ENCODE measurements at places on chromosomes 7 and 10.
A peak's percentile ranks its signal among the peaks of the same experiment; 100 is the strongest.

DNA sequence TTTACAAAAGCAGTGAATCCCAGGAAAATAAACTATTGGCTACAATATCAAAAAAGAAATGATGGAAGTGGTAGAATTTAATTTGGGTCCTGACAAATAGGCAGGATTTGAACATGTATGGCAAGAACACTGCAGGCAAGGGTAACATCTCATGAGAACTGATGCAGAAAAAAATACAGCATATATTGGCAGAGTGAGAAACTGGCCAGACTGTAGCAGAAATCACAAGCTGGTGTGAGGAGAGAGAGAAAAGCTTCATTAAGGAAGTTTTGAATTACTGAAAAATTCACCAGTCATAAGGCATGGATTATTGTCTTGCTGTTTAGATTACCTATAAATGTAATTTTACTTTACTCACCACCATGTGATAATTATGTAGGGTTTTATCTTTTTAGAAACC lies 77.4 kb downstream of the ZEB1 start:
- DNase-seq, result no peak

DNA sequence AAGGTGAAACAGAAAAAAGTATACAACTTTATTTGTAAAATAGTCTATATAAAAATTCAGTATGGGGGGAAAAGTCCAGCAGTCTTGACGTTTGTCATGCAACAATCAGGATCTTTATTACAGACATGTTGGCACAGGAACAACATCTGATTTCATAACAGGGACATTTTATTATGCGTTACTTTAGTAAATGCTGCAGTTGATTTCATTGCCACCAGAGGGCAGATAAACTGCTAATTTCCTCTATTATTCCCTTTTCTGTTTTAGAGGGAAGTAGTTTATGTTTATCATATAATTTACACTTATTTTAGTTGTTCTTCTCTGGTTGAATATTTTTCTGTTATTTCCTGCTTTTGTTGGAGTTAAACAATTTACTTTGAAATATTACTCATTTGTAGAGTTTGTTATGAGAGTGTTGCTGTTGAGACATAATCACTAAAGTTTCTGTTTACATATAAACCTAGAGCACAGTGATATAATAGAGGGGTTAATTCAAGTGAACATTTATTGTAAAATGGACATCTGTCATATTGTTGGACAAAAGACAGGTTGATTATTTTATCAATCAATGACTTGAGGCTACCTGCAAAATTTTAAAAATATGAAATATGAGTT lies 3.3 kb downstream of the PLXDC2 start:
- DNase-seq, result peak; percentile 56

DNA sequence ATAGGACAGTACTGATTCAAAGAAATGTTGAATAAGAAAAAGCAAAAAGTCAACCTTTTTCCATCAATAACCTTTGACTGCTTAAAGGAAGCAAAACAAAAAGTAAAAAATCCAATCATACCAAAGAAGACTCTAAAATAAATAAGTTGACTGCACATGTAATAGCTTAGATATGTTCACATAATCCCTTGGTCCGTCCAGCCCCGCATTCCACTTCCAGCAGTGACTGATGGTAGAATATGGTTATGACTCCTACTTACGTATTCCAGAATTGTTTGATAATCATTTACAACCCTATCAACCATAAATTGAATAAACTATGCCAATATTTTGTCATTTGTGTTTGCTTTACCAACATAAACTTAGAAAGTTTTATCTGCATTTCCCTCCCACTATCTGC lies 77.9 kb downstream of the CTNNA3 start:
- DNase-seq, result no peak

DNA sequence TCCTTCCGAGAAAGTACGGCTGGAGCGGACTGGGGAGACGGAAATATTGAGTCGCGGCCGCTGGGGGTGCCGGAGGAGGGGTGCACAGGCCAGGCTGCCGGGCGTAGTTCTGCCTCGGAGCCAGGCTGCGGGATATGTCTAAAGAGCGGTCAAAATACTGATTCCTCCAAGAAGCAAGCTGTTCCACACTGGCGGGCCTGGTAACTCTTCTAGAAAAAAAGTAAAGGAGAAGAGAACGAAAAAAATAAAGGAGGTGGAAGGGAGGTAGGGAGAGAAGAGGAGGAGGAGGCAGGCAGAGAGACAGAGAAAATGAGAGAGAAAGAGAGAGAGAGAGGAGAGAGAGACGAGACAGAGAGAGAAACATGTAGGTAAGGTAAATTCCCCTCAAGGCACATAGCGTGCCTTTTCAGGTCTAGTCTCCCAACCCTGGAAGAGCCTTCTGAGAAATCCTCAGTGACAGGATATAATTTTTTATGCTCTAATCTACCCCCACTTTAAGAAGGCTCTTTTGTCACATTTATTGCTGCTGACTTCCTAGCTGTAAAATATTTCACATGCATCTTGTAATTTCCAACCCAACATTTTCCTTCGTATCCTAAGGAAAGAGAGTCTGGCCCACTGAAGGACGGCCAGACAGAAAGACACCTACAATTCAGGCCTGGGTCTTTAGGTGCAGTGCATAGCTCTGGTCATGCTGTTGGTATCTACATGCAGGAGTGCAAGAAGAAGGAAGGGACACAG lies 5.7 kb downstream of the DLX5 start:
- no peak for DNase-seq

GRCh38 chr7:156473476-156474240 lies 166.9 kb upstream of the RNF32 start:
- peak; percentile 46 for DNase-seq

DNA sequence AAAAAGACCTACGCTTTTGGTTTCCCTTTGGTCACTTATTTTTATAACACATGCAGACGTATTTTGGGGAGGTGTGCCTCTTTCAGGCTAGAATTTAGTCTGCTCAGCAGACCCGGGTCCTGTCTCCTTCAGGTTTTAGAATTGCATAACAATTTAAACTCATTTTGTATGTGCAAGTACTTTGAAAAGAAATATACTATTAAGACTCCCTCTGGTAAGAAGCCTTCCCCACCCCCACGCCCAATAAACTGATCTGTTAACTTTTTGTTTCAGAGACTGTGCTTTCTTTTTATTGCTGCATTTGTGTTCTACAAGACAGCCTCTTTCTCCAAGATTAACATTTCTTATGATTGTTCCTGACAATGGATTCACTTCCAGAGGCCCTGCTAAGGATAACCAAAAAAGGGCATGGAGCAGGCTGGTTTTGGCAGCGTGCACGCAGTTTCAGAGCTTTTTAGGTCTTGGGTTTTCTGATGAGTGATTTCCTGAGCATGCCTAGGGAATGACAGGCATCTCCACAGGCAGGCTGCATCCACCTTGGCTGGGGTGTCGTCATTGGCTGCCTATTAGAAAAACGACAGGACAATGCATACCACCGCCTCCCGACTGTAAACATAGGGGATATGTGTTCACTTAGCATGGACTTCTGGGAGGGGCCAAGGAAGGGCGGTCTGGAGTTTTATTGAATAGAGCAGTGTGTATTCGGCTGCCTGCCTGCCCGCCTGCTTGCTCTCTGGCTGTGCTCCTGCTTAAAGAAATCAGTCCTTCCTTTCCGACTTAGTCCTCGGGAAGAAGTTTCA lies at the start of gene CALD1:
Gene CALD1, plus strand, starts transcription at position 694 of the 800 bp plus-strand sequence. CDS start 88,100 bp downstream, outside the sequence.
- DNase-seq, result no peak

DNA sequence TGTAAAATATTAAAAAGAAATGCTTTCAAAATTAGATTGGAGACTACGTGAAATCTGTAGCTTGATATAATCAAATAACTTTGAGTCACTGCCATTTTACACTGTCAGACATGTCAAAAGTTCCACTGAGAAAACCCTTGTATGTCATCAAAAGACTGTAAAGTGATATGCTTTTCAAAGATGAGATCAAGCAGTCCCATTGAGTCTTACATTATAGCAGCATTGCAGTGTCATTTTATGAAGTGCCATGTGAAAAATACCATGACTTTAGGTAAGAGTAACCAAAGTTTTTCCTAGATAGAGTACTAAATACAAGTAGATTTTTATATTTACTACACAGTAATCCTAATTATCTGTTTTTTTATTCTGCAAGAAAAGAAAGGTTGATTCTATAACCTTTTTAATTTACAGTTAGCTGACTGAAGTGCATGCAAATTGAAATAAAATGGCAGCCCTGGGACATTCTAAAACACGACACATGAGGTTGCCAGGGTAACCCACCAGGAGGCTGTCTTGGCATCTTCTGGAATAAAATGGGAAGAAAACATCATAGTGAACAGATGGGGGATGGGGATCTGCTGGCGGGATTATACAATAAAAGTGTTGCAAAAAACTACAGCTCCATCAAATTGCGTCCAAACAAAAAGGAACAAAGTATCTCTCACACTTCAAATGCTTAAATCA lies 91.3 kb upstream of the TMEM106B start:
- no peak for DNase-seq

- no peak for DNase-seq
Observed at GRCh38 chr7:116691664-116692063, 19.7 kb downstream of the MET start.

DNA sequence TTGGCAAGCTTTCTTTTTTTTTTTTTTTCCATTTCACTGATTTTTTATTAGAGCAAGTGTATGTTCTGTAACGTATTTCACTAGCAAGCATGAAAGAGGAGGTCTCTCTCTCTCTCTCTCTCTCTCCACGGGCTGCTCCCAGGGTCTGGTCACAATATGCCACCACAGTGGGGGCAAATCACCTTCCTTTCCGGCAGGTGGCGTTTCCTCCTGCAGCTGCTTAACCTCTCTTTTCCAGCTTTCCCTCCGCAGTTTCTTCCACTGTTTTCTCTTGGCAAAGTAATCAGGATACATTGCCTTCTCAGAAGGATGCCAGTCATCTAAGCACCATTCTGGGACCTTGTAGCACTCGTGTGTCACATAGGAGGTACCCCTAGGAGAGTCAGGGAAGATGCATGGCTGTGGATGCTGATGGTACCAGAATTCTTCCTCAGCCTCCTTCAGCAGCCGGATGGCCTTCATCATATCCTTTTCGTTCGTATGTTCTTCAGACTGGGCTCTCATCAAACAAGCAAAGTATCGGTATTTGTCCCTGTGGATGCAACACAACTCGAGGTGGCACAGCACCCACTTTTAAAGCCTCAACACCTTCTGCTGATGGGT lies 197.3 kb upstream of the PODXL start:
- no peak for DNase-seq

DNA sequence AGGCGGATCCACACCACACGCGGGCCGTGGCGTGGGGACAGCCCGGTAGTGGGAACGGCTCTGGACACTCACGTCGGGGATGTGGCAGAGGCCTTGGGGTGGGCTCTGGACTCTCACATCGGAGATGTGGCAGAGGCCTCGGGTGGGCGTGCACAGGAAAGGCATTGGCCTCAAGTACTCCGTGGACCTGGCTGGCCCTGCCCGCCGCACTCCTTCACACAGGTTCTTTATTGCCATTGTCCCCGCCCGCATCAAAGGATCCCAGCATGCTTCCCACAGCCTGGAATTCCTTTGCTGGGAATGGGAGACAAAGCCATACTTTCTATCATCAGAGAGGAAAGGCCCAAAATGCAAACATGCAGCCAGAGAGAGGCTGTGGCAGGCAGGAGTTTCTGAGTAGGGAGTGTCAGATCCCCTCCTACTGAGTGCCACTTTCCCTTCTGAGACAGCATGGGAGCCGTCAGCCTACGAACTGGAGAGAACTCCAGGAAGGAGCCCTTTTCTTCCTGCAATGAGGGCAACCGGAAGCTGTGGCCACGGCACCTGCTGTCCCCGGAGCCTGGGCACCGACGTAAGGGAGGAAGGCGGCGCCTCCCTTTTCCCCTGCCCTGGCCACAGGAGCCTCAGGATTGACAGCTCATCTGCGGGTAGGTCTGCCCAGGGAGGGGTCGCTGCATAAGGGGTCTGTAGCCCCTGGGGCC lies 51.5 kb downstream of the RBM17 start:
- DNase-seq, result no peak

Measured in AML-193 (cell line).